Esophagus squamous epithelium (tissue), 5 donors: ENCODE measurements at places on chromosomes 1 and 21.

DNA sequence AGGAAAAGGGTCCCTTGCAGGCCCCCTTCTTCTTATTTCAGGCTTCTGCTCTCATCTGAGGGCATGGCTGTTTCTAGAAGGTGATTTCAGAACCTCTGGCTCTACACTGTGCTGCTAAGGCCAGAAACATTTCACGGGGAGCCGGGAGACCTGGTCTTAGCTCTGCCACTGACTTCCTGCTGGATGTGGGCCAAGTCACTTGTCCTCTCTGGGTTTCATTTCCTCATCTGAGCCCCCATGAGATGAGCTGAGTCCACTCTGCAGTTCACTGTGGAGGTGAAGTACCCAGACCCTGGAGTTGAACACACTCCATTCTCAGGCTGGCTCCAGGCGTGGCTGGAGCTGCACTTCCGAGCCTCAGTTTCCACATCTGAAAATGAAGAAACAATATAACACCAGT lies 2.1 kb downstream of the PADI1 start:
- no peak for DNase-seq

DNA sequence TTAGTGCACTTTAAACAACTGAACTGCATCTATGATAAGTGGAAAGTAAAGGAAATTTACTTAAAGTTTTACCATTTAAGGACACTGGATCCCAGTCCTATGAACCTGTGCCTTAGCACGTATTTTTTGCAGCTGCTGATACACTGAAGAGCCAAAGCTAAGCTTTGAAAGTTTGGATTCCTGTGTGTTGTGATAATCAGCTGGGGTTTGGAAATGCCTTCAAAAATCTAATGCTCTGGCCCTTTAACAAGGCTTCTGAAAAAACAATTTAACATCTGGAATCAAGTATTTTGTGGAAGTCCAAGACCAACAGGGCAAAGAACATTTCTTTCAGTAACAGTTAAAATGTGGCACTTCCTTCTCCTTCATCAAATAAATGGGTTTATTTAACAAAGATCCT lies 51.8 kb downstream of the DDAH1 start:
- no peak for DNase-seq

DNA sequence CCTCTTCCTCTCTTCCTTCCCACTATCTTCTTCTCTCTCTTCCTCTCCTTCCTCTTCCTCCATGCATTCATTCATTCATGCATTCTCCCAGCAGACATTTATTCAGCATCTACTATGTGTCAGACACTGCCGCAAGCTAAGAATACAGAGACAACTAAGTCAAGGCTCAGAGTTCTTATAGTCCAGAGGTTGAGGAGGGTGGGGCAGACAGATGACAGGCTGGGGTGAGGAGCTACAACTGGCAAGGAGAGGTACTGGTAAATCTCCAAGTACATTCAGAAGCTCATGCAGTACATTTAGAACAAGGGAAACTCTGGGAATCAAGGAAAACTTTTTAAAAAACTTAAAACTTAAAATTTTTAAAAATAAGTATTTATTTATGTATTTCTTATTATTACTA lies 56.4 kb upstream of the FMOD start:
- no peak for DNase-seq

DNA sequence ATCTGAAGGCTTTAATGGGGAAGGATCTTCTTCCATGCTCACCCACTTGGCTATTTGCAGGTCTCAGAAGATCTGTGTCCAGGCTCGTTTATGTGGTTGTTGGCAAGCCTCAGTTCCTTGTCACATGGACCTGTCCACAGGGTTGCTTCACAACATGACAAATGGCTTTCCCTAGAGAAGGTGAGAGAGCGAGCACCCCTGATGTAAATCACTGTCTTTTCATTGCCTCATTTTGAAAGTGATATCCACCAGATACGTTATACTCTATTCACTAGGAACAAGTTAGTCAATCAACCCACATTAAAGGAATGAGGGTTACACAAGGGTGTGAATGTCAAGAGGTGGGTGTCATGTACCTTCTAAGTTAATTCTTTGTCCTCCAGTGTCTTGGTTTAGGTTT lies 433.3 kb downstream of the RPS6KC1 start:
- no peak for DNase-seq

- no peak for DNase-seq
These were observed 287.4 kb upstream of the ZP4 start for GRCh38 chr1:238177960-238178645.

- DNase-seq: no peak
These were observed 379.2 kb upstream of the SPAG17 start for GRCh38 chr1:118563981-118564951.

DNA sequence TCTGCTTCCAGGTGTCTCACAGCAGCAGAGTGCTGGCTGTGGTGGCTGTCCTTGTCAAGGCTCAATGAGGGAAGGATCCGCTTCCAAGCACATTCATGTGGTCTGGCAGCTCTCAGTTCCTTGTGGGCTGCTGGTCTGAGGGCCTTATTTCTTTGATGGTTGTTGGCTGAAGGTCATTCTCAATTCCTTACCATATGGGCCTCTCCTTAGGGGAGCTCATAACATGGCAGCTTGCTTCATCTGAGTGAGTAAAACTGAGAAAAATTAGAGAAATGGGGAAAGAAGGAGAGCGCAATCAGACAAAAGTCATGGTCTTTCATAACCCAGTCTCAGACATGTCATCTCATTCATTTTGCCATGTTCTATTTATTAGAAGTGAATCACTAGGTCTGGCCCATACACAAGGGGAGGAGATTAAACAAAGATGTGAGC lies 81.7 kb upstream of the TSPAN2 start:
- no peak for DNase-seq

DNA sequence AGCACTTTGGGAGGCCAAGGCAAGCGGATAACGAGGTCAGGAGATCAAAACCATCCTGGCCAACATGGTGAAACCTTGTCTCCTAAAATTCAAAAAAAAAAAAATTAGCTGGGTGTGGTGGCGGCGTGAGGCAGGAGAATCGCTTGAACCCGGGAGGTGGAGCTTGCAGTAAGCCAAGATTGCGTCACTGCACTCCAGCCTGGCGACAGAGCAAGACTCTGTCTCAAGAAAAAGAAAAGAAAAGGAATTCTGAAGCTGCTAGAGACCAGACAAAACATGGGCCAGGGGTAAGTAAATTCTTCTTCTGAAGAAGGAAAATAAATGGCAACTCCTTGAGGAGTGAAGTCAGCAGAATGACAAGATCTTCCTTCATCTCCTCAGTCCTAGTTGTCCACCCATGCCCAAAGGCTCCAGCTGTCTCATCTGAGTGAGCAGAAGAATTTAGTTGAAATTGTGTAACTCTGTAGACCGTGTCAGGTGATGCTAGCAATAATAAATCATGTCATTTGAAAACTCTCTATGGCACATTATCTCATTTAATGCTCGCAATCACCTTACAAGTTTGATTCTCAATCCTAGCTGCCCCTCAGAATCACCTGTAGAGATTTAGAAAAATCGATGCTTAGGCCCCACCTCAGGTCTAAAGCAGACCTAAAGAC lies 14.3 kb downstream of the PDZK1 start:
- DNase-seq: no peak

- no peak for DNase-seq
These were observed 56.9 kb downstream of the TRABD2B start for GRCh38 chr1:47940326-47940725.

DNA sequence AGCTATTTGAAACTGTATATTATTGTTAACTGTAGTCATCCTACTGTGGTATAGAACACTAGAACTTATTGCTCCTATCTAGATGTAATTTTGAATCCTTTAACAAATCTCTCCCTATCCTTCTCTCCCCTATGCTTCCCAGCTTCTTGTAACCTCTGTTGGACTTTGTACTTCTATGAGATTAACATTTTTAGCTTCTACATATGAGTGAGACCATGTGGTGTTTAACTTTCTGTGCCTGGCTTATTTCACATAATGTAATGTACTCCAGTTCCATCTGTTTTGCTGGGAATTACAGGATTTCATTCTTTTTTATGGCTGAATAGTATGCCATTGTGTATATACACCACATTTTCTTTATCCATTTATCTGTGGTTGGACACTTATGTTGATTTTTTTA lies 64.5 kb upstream of the KIAA1614 start:
- no peak for DNase-seq

DNA sequence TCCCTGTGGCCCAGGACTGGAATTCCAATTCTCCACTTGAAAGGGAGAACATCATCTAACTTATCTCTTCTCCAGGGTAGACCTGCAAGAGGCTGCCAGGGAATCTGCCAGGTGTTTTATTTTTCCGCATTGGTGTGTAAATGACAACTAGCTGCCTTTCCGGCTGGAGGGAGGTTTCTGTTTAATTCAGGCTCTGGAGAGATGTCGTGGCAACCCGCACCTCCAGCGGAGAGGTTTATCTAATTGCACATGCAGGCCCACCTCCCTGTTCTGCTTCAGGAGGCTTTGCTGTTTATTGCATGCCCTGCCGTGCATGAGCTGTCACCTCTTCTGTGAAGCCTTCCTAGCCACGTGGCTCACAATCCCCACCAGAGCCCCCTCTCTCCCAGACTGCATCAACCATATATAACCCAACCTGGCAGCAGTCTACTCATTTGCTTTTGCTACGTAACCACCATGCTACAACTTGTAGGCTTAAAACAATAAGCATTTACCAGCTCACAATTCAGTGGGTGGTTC lies 151.6 kb downstream of the C1orf94 start:
- DNase-seq: no peak

GRCh38 chr1:99438656-99439230 lies 174.5 kb downstream of the PLPPR4 start:
- DNase-seq: no peak

DNA sequence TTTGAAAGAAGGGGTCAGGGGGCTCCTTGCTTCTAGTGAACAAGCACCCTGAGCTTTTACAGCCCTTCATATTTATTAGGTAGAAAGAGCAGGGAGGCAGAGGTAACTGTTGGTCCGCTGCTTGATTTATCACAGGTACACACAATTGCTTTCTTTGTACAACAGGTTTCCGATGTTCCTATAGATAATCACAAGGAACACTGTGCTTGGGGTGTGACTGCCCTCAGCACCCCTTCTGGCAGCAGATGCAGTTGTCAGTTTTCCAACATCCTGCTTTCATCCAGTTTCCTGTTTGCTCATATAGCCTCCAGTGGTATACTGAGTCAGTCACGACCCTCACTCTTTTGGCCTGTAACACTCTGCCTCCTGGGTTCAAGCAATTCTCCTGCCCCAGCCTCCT lies 40.6 kb downstream of the SCP2 start:
- no peak for DNase-seq

GRCh38 chr1:87330885-87331364 lies 2.2 kb downstream of the LMO4 start:
- DNase-seq: no peak

DNA sequence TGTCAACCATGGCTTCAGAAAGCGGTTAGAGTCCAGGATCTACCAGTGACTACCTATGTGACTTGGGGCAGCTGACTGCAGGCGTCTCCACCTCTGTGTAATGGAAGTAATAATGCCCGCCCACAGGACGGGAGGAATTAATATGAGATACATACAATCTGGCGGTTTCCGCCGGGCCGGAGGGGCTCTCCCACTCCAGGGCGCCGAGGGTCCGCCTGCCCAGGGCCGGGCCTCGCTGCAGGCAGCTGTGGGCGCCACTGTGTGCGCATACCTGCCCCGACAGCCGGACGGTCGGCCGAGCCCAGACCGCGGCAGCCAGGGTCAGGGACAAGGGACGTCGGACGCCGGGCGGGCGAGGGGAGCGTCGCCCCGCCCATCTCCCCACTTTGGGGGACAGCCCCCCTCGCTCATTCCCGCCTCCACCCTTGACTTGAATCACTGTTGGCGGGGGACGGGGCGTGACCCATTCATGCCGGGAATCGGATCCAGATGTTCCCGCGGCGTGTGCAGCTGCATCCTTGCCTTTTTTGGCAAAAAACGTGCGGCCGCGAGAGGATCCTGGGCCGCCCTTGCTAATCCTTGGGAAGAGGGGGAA lies 6.0 kb upstream of the SF3A3 start:
- peak; percentile 32 for DNase-seq

DNA sequence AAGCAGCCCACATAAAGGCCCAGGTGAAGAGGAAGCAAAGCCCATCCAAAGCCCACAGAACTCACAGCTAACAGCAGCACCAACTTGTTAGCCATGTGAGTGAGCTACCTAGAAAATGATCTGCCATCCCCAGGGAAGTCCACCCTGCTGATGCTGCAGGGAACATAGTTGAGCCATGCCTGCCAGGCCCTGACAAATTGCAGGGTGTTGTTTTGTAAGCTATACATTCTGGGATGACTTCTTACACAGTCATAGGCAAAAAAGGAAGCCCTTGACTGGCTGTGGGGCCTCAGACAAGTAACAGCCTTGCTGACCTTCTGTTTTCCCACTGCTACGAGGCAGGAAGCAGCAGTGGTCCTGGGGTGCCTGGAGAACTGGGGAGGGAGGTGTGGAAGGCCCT lies 262.7 kb downstream of the MATN1 start:
- DNase-seq: no peak

DNA sequence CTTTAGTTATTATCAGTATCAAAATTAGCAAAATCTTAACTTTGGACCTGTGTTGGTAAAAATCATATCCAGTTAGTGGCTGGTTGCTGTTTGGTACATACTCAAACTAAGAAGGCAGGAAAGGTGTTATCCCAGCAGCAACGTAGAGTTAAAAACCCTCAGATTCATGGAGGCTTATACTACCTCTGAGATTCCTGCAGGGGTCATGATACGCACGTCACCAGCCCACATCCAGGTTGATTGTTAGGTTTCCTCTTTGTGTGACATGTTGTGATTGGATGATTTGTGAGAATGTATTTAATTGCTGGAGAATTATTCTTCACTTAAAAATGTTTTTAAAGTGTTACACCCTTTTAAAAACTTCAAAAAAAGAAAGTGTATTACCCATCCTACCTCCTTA lies 423.3 kb upstream of the ADGRL2 start:
- DNase-seq: no peak

GRCh38 chr1:5264476-5264875 lies 610.1 kb downstream of the AJAP1 start:
- DNase-seq: no peak

GRCh38 chr21:44359396-44359795 lies 6.0 kb downstream of the TRPM2 start:
- no peak for DNase-seq

DNA sequence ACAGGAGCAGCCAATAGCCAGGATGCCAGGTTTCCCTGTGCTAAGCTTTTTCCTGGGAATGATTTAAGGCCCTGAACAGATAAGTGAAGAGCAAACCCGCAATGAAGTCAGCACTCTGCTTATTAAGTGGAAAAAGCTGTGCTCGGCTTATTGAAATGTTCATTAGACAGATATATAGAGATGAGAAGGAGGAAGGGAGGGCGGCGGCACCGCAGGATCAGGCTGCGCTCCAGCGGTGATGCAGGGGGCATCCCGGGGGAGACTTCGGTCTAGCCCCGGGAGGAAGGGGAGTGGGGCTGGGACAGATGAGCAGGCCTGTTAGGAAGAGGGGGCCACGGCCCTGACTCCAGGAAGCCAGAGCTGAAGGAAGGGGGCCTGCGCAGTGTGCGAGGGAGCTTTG lies 115.0 kb downstream of the TMEM53 start:
- no peak for DNase-seq

DNA sequence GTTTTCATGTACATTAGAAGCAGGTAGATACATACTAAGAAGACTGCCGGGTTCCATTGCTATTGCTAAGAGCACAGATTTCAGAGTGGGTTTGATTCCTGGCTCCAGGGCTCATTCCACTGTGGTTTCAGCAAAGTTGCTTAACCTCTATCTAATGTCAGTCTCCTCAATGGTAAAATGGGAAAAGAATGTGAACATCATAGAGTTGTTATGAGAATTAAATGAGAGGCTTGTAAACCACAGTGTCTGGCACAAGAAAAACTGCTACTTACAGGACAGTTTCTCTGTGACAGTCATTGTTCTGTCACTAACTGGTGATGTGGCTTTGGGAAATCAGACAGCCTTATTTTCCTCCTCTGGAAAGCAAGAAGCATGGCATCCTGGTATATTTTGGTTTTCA lies 10.7 kb upstream of the PLXNA2 start:
- no peak for DNase-seq
